IPS DF 6.9 (cell line): ENCODE measurements at places on chromosomes 13 and 19.

DNA sequence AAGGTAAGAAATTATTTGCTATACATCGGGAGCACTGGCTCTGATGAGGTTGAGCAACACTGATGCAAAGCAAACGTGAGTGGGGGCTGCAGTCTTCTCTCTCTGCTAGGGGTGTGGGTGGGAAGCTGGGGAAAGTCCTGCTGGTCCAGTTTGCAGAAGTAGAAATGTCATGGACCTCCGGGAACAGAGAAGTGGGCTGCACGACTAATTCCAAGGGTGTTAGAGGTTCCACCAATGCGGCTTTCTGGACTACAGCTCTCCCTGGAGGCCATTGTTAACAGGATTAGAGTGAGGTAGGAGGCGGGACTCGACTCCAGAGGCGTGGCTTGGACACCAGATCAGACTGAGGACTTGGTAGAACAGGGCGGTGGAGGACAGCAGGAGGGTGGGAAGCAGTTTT, 5.7 kb upstream of the FBXO27 start:
- DNase-seq = no peak

DNA sequence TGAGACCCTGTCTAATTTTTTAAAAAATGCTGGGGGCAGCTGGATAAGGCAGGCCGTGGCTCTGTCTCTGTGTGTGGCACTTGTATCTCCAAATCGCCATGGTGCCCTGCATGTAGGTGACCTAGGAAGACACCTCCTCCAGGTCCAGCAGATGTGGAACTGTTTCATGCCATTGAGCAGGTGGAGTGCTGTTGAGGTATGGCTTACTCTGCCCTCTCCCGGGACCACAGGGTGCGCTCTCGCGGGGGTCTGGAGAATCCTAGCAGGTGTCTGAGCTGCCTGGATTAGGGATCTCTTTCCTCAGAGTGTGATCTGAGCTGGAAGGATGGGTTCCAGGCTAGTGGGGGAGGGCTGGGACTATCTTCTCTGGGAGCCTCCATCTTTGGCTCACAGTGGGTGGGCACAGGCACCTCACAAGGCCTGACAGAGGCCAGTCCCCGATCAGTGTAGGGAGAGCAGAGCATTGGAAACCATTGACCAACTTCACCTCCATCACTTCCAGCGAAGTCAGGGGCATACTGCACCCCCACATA, 67.7 kb upstream of the TM9SF2 start:
- DNase-seq = no peak

GRCh38 chr13:41765813-41766212, 195.1 kb downstream of the VWA8 start:
- DNase-seq = no peak

DNA sequence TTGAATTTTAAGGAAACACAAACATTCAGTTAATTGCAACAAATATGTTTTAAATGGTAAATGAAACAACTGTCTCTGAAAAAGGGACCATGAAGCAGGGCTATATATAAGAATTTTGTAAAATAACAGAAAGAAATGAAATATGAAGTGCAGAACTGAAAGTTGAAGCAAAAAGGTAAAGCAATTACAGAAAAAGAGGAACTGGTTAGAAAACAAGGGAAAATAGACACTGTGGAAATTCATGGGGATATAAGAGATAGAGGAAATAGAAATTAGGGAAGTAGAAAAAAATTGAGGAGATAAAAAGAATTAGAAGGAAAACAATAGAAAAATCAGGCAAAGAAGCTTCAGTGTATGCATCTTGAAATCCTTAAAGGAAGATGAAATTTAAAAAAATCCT, 40.0 kb upstream of the TDRD3 start:
- no peak for DNase-seq

GRCh38 chr19:39187552-39187943, 9.2 kb upstream of the NCCRP1 start:
- DNase-seq = no peak

DNA sequence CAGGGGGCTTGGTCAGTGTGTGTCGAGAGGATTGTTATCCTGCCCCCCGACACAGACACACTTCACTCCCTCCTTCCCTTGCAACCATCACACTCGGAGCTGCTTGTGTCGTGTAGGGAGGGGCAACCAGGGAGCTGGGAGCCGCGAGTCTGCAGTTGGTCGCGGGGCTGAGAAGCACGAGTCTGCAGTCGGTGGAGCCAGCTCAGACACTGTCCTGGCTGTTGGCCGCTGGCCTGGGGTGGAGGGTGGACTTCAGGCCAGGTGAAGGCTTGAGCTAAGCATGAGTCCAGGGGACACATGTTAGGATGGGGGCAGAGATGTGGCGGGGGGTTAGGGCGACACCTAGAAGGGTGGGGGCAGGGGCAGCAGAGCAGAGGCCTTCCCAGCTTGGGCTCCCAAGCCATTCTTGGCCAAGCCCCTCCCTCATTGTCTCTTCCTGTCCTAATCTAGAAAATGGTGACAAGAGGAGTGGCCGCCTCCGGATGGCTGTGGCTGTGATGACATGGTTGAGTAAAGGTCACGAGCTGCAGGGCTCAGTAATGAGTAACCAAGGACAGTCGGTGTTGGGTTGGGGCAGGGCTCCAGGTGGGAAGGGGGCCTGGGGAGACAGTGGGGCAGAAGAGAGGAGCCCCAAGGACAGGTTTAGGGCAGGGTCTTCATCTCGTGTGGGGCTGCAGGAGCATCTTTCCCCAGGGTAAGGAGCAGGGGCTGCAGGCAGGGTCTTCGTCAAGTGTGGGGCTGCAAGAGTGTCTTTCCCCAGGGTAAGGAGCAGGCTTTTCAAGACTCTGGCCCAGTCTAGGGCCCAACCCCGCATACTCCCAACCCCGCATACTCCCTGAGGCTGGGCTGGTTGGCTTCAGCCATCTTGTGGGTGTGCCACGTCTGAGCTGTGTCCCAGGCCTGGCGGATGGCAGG, 8.6 kb downstream of the PPP5C start:
- DNase-seq = no peak

DNA sequence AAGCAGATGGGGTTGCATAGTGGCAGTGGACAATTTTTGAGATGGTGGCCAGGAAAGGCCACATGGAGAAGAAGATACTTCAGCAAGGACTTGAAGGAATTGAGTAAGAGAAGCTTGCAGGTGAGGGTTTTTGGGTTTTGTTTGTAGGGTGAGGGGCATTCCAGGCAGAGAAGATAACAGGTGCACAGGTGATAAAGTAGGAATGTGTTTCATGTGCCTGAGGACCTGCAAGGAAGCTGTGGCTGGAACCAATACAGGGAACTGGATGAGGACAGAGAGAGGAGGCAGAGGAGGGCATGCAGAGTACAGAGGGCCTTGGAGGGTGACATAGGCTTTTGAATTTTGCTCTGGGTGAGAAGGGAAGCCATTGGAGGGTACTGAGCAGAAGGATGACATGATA, 314.5 kb downstream of the KLF12 start:
- no peak for DNase-seq

DNA sequence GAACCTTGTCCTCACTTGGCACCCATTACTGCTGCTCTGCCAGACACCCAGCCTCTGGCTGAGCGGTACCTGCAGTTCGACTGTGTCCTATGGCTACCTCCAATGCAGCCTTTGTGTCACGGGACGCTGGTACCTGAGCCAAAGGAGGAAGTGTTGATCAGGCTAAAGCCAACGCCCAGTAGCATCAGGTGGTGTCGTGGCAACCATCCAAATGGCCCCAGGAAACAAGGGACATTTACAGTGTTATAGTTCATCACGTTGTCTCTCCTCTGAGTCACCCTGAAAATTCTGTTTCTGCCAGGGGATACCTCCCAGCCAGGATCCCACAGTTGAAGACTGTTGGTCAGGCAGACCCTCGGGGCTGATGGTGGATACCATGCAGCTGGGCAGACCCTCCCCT, 10.1 kb downstream of the RHPN2 start:
- DNase-seq = no peak

DNA sequence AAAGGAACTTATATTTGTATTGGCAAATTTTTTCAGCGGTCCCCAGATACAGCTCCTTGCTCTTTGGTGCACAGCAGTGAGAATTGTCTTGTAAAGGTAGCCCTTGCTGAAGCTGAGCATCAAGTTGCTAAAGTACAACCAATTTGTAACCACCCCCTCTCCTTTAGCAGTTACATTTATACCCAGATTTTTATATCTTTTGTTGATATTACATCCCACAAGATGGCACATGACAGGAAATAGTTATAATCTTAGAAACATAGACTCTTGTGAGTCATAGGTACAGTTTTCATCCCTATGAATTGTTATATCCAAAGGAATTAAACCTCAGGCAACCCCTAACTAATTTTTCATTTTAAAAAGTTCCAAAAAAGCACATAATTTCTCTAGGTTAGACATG, 523.0 kb upstream of the SLITRK1 start:
- no peak for DNase-seq

DNA sequence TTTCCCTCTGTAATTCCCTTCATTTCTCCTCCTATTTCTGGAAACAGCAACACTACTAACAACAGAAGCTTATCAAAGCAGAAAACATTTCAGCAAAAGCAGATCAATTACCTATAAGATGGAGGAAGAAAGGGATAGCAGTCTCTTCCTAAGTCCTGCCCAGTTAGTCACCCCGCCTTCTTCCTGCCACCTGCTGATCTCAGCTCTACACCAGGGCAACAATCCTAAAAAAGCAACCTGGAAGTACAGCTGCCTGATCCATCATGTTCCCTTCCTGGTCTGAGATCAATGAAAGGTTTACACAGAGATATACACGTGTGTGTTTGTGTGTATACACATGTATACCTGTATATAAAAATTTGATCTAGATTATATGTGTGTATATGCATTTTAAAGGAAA, 59.4 kb downstream of the TSC22D1 start:
- DNase-seq = no peak

DNA sequence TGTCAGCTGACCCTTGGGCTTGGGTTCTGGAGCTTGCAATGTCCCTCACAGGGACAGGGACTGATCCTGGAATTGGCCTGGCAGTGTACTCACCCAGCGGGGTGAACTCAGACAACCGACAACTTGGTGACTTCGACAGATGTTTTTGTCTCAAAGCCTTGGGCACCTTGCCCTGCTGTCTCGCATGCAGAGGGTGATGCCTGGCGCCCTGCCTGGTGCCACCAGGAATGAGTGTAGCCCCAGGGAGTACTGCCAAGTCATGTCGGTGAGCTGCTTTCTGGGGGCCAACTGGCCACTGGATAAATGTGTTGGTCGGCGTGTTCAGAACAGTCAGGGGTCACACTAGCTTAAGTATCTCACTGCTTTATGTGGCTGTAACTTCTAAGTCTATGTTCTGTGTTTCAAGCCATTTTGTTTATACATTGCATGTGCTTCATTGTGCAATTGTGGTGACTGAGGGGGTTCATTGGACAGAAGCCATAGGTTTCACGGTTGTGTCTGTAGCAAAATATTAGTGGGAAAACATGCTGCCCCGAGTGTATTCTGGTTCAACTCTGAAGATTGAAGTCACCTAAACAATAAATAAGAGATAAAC, 96.3 kb upstream of the TNFSF11 start:
- DNase-seq = no peak

DNA sequence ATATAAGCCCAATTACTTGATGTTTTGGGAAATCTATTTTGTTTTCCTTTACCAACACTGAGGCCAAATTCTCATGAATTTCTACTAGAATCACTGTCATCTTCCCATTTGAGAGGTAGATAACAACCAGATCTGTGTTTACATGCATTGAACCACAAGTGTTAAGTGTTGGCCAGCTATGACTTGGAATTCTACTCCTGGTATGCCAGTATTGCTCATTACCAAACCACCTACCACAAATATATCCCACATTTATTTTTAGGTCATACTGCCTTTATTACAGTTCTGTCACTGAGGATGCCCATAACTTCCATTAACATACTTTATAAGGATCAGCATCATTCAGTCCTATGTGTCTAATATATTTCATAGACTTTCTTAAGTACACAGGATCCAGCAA, 328.9 kb downstream of the DIAPH3 start:
- no peak for DNase-seq

GRCh38 chr13:112117258-112117954, 50.5 kb downstream of the SOX1 start:
- no peak for DNase-seq

GRCh38 chr19:37931881-37932655, 25.1 kb downstream of the SIPA1L3 start:
- DNase-seq = peak; percentile 39

DNA sequence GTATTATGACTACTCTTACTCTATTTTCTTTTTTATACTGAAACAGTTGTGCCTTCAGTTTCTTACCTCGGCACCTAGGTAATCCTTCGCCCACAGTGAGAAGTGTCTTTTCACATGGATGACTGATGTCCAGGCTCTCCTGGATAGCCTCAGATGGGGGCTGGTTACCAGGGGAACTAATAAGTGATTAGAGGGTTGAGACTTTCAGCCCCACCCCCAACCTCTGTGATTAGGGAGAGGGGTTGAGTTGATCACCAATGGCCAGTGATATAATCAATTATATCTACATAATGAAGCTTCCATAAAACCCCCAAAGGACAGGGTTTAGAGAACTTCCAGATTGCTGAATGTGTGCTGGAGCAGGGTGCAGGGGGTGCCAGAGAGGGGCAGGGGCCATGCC, 43.0 kb upstream of the GPR183 start:
- no peak for DNase-seq

DNA sequence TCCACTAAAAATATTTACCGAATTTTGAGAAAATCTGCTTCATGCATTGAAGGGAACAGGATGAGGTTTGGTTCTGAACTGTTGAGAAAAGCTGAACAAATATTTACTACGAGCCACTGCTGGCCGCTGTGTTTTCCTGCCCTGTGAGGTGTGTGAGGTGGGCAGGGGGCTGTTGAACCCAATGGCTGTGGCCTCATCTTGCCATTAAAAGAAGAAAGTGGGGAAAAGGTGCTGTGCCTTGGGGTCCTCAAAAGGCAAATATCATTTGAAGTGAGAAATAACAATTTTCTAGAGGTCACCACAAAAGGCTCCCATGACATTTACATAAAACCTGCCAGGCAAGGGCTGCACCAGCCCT, 44.7 kb downstream of the KLF2 start:
- DNase-seq = no peak

- DNase-seq = peak; percentile 31
Measured at GRCh38 chr13:78430166-78430791, 173.1 kb downstream of the POU4F1 start.

GRCh38 chr19:15239337-15239949, 7.2 kb upstream of the EPHX3 start:
- DNase-seq = no peak

GRCh38 chr19:6568010-6568526, 22.9 kb downstream of the CD70 start:
- no peak for DNase-seq

GRCh38 chr19:2731181-2731995, 8.4 kb downstream of the SLC39A3 start:
- DNase-seq = no peak
